ENCODE measurements at places on chromosomes 2 and 18.

- DNase-seq: no peak
These were observed 261.8 kb upstream of the CYRIA start for GRCh38 chr2:16927398-16927797.

GRCh38 chr2:191631754-191632153, 46.2 kb upstream of the NABP1 start:
- DNase-seq: no peak

DNA sequence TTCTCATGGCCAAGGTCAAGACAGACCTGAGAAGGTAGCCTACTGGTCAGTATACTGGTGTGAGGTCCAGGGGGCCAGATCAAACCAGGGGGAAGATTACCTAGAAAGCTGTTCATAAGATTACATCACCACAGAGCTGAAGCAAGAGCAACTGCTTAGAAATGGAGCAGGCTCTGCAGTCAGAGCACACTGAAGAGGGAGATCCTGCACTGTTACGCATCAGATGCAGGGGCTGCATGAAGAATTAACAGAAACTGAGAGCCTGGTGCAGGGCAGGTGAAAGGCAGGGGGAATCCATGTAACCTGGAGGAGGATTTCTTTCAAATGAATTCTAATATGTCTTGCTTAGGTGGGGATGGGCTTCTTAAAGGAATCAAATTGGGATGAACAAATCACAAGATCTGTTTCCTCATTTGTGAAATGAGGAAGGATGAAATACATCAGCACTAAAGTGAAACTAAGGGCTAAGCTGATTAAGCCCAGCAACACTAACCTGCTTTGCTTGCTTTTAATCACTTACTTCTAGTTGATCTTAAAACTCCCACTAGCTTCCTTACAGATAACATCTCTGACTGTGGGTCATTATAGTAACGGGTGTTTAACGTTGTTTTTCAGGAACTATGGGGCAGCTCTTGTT, 74.3 kb upstream of the ADAM23 start:
- no peak for DNase-seq

DNA sequence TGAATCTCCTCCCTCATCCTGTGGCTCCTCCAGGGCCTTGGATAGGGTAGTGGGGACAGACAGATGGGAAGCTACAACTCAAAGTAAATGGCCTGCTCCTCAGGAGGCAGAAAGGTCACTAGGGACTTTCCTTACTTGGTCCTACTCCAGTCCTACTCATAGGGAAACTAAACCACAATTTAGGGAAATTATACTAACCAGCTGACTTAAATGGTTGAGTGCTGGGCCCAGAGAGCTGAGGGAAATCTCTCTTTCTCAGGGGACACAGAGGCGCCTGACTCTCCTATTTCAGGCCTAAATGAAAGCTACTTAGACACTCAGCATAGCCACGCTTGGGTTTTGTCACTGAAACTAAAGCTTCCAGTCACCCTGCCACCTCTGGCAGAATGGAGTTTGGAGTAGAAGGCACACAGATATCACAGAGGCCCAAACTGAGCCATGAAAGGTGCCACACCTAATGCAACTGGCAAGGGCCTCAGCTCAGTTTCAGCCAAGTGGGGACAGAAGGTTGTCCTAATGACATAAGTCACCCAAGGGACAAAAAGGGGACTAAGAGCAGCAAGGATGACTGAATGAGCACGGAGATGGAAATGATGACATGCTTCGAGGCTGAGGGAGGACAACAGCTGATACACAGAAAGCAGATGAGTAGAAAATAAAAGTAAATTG, 24.0 kb downstream of the CERKL start:
- DNase-seq: no peak

GRCh38 chr2:120395221-120396012, 49.5 kb downstream of the INHBB start:
- no peak for DNase-seq

DNA sequence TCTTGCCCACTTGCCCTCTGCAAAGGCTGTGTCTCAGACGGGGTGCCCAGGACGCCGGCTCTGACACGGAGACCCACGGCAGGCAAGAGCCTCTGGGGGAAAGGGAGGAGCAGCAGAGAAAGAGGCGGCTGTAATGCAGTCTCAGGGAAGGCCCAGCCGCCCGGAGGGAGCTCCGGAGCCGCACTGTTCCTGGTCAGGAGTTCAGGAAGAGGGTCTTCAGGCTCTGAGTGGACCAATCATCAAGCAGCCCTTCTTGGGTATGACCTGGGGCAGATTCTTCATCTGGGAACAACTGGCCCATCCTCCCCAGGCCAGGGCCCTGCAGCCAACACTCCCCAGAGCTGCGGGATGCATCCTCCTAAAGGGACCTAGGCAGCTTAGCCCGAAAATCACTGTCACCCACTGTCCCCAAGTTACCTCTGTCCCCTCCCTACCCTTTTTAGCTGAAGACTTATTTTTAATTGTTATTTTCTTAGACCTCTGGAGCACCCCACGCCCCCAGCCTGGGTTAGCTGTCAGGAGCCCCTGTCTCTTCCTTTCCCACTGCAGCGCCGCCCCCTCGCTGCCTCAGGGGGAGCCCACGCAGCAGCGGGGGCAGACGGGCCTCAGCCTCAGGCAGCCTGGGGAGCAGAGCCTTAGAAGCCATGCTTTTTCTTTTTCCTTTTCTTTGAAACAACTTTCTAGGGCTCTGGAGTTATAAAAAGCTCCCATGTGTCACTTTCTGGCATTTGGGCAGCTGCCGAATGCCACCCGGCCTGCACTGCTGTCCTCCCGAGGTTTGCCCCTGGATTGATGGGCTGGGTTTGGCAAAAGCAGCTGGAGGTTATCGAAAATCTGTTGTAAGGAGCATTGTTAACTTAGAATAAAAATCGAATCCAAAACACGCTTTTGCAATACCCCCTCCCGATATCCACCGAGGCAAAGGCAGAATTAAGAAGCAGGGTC, 644 bp upstream of the NEU2 start:
- DNase-seq: no peak

- DNase-seq: no peak
These were observed 2.3 kb downstream of the HJURP start for GRCh38 chr2:233852056-233852455.

DNA sequence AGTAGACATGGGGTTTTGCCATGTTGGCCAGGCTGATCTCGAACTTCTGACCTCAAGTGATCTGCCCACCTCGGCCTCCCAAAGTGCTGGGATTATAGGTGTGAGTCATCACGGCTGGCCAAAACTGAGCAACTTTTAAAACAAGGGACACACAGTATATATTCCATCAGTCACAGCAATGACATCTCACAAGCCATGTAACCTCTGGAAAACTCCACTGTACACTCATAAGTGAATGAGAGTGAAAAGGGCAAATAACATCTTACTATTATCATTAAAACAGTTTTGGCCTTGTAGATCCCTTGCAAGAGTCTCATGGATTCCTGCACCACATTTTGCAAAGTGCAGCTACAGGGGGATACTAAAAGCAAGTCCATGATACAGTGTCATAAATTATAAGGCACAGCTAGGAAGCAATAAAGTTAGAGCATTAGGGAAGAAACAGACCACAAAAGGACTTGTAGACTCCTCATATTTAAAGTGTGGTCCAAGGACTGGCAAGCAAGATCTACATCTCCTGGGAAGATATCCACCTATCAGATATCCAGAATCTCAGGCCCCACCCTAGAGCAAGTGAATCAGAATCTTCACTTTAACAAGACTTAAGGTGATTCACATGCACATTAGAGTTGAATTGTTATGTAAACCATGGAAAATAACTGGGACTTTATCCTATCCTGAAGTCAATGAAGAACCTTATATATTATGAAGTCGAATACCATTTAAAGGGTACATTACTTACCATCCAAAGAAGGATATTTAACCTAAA, 5.7 kb downstream of the SMC6 start:
- no peak for DNase-seq

DNA sequence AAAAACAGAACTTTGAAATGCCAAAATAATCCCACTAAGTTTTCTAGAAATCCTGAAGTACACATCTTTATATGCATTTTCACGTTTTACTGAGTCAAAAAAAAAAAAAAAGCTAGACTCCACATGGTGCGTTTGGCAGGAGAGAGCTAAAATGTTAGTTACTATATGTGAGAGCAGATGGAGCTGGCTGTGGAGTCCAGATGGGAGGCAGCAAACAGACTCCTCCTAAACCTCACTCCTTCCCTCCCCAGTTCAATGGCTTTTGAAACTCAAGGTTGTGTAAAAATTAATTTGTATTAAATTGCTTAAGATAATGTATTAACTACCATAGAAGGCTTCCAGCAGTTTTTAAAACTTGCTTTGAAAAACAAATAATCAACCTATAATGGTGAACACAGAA, 248.8 kb downstream of the AGPS start:
- DNase-seq: no peak

GRCh38 chr2:189566046-189566445, 14.5 kb downstream of the SLC40A1 start:
- DNase-seq: no peak

GRCh38 chr2:240868286-240869108, at the start of gene AGXT:
Gene AGXT (plus strand): TSS chr2:240868824. CDS start chr2:240868866, 42 bp downstream.
- no peak for DNase-seq
